T-helper 2 cell treated with Interferon-gamma antibody and Interleukin-4, amounts not matched to agents 5 μg/mL and 100 μg/mL, for 36 hours (primary cell): ENCODE measurements at places on chromosomes 1 and 21.

- DNase-seq: peak; percentile 65
Measured at GRCh38 chr1:156356875-156357534, 12.0 kb upstream of the RHBG start.

DNA sequence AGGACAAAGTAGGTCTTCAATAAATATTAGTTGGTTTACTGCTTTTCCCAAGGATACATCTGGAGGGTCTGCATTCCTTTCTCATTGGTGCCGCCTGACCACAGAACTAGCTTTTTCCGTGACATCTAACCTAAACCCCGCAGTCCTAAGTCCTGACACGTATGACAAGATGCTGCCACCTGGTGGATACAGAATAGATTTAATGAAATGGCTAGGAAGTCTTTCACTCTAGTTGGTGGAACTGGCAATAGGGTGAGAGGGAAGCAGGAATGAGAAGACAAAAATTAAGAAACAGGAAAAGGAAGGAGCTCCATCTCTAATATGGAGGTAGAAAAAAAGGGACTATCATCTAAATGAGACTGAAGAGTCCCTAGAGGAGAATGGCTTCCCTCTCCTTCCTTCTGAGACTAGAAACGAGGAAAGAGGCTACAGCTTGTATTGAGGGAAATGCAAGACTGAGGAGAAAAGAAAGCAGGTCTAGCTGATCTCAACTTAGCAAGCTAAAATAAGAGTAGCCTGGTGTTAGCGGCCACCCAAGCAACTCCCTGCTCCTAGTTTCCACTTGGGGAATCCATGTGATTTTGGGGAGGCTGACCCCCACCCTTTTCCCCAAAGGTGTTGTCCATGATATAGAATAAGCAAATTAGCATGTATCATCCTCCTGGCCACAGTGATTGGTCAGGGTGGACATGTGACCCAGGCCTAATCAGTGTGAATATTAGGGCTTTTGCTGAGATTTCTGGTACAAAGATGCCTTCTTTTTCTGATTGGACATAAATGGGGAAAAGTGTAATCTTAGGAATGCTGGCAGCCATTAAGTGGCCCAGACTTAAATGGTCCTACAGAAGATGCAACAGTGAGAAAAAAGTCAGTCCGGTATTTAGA, 5.9 kb downstream of the RFX5 start:
- DNase-seq: peak; percentile 41

DNA sequence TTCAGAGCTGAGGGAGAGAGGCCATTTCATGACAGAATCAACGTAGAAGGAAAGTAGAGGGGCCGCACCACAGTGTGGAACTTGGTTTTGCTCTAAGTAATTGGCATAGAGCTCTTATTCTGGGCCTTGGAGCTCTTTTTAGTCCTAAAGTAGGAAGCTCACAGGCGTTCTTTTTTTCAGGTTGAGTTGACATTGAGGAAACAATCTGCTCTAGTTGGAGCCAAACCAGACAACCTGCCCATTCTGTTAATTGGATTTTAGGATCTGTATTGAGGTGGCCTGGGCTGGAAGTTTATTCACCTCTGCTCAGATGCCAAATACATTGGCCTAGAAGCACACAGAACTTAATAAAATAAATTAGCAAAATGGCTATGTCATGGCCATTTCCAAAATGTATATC, 1093.9 kb downstream of the ADGRL2 start:
- no peak for DNase-seq

DNA sequence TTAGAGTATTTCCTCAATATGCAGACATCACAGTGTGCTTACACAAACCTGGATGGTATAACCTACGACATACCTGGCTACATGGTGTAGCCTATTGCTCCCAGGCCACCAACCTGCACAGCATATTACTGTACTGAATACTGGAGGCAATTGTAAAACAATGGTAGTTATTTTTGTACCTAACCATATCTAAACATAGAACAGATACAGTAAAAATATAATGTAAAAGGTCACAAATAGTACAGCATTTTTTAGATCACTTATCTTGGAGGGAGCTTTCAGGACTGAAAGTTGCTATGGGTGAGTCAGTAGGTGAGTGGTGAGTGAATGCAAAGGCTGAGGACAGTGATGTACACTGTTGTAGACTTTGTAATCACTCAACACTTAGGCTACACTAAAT, 492.3 kb downstream of the MRPL39 start:
- DNase-seq: no peak

- no peak for DNase-seq
Measured at GRCh38 chr1:51000160-51000559, 30.1 kb downstream of the CDKN2C start.

GRCh38 chr1:206035027-206035426, 11.3 kb upstream of the CTSE start:
- DNase-seq: no peak

GRCh38 chr1:87958716-87959115, 630.0 kb downstream of the LMO4 start:
- DNase-seq: no peak

DNA sequence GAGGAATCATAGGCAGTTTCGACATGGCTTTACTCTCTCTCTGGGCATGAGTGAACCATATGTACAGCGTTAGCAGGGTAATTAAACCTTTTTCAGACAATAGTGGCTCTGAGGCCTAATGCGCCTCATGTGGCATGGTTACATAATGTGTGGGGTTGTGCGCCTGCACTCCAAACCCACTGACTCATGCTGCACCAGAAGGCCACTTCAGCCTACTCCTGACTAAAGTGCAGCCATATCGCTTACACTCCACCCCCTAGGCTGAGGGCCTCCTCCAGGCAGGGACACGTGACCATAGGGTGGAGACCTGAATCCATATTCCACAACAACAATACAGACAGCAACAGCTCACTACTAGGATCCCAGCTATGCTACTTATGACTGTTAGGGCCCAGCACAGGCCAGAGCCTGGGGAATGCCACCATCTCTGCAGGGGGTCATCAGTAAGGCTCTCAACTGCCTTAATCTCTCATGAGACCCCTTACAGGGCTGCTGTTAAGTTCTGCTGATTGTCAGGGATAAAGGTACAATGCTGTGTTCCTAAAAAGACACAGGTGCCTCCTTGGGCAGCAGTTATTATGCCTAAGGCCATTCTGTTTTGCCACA, 13.4 kb upstream of the ODF2L start:
- DNase-seq: no peak

DNA sequence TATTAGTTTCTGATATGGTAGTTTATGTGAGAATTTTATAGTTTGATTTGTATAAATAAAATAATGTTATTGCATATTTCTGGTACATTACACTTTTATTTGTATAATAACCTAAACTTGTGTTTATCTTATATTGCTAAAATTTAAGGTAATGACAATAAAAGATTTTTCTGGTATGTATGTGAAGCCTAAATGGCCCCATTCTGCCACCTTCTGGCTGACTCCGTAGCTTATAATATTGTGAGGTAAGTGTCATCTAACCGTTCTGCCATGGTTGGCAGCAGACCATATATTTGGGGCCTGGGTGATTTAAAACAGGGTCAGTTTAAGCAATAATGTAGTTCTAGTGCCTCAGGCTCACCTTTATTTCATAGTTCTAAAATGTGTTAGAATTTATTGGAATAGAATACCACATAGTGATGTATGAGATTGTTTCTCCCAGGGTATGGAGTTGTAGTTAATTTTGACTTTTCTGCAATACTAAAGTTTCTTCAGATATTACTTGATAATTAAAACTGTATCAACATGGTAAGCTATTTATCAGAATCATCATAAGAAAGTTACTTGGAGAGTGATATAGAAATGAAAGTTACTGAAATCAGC, 21.2 kb upstream of the PRKACB start:
- peak; percentile 14 for DNase-seq
